NCI-H1930 (cell line): ENCODE measurements at places on chromosomes 12 and 14.

DNA sequence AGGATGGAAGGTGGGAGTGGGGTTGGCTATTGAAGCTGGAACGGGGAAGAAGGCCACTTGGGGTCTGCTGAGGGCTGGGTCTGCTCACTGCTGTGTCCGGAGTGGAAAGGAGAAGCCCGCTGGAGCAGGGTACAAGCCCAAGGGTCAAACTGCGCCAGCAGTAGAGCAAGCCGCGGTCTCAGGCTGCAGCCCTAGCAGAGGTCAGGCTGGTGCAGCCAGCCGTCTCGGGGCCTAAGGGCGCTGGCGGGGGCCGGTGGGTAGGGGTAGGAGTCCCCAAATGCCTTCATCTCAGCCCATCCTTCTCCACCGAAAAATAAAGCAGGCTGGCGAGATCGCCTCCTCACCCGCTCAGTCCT, 718 bp upstream of the JDP2 start:
- no peak for DNase-seq

GRCh38 chr14:96176275-96176674, 28.4 kb upstream of the BDKRB2 start:
- DNase-seq: no peak

DNA sequence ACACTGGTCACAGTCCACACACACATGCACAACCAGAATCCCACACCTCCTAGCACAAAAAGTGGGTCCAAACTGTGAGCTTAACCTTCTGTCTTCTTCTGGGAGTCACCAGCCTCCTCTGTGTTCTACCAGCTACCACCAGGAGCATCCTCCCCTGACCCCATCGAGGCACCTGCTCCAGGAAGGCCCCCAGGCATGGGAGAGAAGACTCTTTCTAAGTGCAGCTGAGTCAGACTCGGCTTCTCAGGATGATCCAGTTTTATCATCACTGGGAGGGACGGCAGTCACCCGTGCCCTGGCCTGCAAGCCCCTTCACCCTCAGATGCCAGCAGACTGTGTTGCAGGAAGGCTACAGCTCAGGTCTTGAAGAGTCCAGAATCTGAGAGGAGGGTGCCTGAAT, 7.9 kb upstream of the ENDOU start:
- no peak for DNase-seq

- DNase-seq: no peak
Observed at GRCh38 chr12:95164656-95165055, 52.6 kb downstream of the FGD6 start.

GRCh38 chr14:45114327-45114726, 20.0 kb downstream of the FKBP3 start:
- no peak for DNase-seq

GRCh38 chr14:77084985-77085384, 13.1 kb upstream of the CIPC start:
- no peak for DNase-seq

DNA sequence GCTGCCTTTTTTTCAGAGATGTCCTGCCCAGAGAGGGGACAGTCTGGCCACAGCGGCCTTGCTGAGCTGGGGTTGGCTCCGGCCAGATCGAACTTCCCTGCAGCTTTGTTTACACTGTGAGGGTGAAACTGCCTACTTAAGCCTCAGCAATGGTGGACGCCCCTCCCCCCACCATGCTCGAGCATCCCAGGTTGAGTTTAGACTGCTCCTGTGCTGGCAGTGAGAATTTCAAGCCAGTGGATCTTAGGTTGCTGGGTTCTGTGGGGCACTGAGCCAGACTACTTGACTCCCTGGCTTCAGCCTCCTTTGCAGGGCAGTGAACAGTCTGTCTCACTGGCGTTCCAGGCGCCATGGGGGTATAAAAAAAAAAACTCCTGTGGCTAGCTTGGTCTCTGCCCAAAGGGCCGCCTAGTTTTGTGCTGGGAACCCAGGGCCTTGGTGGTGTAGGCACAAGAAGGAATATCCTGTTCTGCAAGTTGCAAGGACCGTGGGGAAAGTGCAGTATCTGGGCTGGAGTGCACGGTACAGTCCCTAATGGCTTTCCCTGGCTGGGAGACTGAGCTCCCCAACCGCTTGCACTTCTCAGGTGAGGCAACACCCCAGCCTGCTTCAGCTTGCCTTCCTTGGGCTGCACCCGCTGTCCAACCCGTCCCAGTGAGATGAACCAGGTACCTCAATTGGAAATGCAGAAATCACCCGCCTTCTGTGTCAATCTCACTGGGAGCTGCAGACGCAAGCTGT, 79.1 kb downstream of the LRIG3 start:
- DNase-seq: no peak

DNA sequence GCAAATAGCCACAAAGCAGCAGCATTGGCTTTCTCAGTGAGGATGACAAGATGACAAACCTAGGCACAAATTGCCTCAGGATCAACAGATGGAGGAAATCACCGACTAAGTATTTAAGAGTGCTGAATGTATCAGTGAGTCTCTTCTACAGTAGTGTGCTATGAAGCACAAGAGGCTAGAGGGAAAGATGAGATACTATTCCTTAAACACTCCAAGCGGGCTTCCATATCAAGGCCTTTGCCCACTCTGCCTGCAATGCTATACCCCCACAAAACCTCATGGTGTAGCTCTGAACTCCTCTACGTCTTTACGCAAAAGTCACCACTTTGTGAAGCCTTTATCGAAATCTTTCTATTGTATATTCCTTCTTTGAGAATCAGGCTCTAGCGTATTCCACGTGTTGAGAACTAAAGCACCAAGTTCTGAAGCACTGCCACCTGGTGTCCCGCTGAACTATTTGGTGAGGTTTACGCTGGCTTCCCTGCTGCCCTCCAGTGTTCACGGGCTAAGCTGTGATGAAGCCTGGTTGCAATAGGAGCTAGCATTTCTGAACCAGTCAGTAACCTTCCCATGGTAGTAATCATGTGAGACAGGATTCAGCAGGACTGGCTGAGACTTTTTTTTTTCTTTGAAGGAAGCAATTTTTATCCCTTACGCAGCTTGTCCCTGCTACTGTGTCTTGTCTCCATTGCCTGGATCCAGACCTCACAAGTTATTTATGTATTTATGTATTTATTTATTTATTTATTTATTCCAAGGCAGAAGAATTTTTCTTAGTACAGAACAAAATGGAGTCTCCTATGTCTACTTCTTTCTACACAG, 426.5 kb upstream of the OR4E1 start:
- DNase-seq: peak; percentile 63

- DNase-seq: peak; percentile 35
Observed at GRCh38 chr12:113174461-113175384, 10.6 kb downstream of the DDX54 start.

DNA sequence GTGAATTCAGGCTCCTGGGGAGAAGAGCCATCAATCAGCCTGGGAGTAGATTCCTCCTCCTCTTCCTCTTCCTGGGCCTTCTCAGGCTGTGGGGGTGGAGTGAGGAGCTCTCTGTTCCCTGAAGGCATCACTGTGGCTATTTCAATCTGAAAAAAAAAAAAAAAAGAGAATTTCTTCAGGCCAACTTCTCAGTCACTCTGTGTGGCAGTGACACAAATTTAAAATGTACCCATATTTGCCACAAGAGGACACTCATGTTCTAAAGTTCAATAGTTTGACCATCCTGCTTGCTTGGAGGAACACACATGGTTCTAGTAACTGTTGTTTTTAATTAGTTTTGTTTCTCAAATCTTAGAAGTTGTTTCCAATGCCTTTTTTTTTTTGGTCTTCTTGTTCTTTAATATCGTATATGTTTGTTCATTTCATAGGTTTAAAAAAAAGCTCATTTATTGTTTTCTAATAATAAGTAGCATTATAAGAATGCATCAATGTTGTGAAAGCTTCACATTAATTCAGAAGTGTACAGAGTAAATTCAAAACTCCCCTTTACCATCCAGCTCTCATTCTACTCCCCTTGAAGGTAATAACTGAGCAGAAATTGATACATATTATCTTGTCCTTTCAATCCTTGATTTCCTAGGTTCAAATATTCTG, 23.3 kb upstream of the CCER1 start:
- DNase-seq: peak; percentile 33

DNA sequence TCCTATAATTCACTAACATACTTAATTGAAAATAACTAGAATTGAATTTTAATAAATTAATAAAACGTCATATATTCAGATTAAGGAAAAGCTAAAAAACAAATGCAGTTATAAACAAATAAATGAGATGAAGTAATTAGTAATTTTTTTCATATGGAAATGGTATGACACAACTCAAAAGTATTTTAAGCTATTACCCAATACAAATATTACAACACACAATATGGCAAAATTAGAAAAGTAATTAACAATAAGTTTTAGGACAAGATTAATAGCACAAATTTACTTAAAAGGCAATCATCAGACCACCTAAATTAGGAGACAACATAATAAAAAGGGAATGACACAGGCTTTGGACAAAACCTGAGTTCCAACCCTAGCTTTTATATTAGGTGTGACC, 81.7 kb downstream of the EEA1 start:
- DNase-seq: no peak

GRCh38 chr12:88763536-88764100, 183.3 kb upstream of the KITLG start:
- DNase-seq: no peak

DNA sequence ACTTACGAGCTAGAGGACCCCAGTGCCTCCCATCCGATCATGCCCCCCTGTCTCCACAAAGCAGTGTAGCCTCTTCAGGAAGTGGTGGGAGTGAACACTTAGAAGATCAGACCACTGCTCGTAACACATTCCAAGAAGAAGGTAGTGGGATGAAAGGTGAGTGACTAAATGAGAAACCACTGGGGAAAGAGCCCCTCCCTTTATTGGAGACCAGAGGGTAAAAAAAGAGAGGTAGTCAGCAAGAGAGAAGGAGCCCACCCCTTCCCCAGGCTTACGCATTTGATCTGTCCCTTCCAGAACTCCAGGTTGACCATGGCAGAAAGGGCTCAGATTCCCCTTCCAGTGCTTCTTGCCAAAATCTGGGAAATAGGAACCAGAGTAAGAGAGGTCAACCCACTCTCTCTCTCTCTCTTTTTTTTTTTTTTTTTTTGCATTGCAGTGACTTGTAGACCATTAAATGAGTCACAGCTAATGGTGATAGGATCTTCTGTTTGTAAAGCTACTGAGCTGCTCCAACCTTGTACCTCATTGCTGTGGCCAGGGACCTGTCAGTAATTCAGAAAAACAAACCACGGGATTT, 165.4 kb downstream of the GCH1 start:
- no peak for DNase-seq

DNA sequence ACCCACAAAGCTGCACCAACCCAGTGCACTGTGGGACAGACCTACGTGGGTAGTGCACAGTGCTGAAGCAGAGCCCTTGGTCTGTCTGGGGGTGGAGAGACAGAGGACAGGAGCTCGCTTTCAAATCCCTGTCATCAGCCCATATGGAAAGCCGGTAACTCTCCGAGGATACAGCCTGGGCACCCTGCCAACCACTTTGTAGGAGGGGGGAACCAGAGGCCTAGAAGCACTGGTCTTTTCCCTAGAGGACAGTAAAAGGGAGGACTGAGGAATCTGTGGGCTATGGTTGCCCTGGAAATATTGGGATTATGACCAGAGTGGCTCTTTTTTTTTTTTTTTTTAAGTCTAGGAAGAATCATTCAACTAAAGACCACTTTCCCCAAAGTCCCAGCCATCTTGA, 74.3 kb downstream of the MAP3K9 start:
- no peak for DNase-seq

- peak; percentile 18 for DNase-seq
Observed at GRCh38 chr14:76644855-76645518, 116.3 kb upstream of the VASH1 start.

- no peak for DNase-seq
Observed at GRCh38 chr12:122944605-122945592, 21.4 kb downstream of the ABCB9 start.

GRCh38 chr12:119578112-119578511, 15.5 kb upstream of the TMEM233 start:
- DNase-seq: no peak

- no peak for DNase-seq
Observed at GRCh38 chr12:74293689-74294131, 243.9 kb upstream of the ATXN7L3B start.

DNA sequence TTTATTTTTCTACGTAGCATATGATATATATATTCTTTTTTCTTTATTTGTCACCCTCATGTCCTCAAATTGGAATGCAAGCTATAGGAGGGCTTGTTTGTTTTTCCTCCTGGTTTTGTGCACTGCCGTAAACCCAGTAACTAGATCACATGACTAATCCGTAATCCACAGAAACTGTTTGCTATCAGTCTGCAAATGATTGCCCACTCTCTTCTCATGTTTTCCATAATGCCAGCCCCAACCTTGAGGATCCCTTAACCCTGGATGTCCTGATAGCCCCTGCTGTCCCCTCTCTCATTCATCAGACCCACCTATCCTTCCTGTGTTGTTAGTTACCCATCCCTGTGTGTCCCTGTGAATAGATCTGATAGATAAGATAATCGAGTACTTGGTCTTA, 94.0 kb downstream of the TSPAN9 start:
- DNase-seq: no peak

- no peak for DNase-seq
Observed at GRCh38 chr14:78700236-78700635, 530.1 kb downstream of the NRXN3 start.

DNA sequence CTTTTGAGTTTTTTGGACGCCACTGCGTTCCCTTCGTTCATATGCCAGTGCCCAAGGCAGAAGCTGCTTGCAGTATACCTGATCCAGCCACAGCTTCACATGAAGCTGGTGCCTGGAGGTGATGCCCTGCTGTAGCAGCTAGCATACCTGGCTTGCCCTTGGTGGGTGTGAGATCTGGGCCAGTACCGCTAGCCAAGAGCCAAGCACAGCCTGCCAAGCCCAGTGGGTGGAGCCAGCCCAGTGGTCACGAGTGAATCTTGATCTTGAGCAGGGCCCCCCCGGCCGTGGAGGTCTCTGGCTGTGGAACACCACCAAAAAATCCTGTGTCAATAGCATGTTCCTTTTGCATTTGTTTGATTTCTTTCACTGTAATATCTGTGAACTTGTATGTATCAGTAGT, 7.3 kb upstream of the M6PR start:
- no peak for DNase-seq

DNA sequence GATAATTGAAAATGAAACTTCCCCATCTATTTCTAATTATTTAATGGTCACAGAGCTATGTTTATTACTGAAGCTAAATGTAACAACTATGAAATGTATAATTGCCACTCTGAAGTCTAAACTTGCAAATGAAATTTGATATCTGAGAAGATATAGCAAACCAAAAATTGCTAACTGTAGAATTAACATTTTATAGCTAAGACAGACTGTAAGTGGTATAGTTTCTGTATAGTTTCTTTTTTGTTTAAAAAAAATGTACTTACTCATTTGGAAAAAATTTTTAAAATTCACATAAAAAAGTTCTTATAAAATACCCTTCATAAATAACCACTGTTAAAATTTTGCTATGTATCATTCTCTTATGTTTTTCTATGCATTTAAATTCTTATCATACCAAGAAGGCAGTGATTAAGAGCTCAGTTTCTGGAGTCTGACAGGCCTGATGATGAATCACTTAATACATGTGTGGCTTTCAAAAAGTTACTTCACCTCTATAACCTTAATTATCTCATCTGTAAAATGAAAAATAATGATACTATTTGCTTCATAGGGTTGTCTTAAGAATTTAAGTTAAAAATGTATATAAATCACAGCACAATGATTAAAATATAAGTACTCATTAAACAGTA, 214.7 kb upstream of the GARIN2 start:
- no peak for DNase-seq

GRCh38 chr12:47317175-47317915, 237.6 kb upstream of the AMIGO2 start:
- no peak for DNase-seq
